ENCODE measurements at places on chromosomes 2 and 18.

DNA sequence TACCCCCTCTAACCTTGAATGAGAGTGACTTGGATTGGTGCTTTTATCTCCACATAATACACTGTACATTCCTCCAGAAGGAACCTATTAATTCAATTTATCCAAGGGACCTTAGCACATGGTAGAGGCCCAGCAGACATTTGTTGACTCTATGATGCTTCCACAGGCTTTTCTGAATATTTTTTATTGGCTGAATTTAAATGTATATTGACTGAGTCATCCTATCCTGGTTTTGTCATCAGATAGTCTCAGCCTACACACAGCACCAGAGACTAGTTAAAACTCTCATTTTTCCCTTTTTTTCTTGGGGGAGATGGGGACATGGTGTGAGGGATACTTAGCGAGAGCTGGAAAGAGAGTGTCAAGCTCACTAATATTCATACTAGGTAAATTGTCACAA, 101.6 kb downstream of the LRRC30 start:
- no peak for DNase-seq

DNA sequence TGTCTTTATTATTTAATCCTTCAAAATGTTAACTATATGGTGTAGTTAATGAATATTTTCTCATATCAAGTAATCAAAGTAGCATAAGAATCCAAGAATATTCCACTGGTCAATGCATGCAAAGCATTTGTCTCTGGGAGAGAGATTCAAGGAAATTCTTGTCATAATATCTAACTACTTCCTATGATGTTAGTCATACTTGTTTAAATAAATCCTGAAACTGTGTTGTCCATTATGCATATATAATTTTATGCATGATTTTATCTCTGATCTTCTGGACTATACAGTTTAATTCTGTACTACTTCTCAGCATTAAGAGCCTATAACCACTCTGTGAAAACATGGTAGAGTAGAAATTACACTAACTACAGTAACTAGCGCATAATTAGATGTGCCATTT, 388.3 kb downstream of the NR4A2 start:
- DNase-seq = no peak

GRCh38 chr2:172091000-172091641, 5.8 kb downstream of the DLX1 start:
- no peak for DNase-seq

- DNase-seq = no peak
These were observed 88.2 kb downstream of the GFPT1 start for GRCh38 chr2:69298862-69299261.

DNA sequence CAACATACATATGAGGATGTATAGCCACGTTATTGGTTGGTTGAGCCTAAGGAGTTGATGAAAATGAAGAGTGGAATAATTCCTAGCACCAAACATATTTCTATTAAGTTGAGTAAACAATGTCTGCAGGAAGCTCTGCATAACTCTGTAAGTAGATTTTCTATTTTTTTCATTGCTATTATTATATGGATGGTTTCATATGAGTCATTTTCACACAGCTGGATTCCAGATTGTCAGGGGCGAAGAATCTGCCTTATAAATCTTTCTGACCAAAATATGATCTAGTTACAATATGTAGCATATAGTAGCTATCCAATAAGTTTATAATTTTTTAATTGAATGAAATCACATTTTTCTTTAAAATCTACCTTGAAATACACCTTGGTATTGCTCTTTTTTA, 468.0 kb upstream of the PKDCC start:
- DNase-seq = no peak

GRCh38 chr2:238163481-238164198, 4.9 kb downstream of the ERFE start:
- DNase-seq = no peak

DNA sequence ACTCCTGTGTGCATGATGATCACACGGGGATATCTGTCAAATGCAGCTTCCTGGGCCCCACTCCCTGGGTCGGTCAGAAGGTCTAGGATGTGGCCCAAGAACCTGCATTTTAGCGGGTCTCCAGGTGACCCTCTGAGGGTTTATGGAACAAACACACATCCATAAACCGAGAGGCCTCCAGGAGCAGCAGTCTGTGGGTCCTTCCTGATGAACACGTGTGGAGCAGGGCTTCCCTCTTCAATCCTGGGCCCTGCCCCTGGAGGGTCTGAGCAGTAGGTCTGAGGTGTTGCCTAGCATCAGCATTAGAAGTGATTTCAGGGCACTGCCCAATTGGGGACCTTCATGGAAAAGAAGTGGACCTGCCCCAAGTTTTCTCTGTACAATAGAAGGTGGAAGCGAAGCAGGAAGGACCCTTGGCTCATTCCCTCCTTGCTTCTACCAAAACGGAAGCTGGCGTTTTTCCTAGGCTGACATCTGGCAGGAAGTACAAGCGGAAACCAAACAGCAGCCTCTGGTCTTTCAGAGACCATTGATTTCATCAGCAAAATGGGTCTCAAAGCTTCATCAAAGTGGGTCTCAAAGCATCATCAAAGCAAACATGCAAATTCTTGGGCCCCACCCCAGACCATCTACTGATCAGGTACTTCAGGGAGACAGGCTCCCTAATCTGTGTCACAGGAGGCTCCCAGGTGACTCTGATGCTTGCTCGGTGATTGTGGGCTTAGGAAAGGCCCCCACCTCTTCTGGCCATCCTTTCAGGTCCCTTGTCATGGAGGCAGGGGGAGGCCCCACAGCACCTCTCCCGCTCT, 30.7 kb downstream of the INO80C start:
- peak; percentile 45 for DNase-seq

DNA sequence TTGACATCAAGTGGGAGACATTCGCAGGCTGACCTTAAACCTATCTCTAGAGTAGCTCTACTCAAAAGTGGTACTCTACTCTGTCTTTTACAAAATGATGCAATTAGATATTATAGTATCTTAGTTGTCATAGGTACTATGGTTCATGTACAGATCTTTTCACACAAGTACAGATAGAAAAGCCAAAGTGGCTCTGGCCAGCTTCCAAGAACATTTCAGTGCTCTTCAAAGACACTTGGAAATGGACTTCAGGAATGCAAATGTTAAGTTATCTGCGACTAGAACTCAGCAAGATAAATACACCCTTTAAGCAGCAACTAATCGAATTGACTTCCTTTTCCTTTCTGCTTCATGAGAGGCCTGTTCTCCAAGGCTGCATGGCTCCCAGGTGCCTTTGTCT, 718.7 kb upstream of the FAM98A start:
- no peak for DNase-seq

DNA sequence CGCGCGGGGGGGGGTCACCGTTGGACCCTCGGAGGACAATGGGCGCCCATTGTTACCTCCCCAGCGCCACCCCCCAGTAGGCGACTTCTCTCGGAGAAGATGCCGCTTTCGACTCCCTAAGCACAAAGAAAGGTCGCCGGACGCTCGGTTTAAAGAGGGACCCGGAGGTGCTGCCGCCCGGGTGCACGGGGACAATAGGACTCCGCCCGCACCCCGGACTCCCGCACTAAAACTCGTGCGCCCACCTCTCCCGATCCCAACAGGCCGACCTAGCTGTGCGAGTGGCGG, 318 bp upstream of the CDC42EP3 start:
- DNase-seq = no peak

DNA sequence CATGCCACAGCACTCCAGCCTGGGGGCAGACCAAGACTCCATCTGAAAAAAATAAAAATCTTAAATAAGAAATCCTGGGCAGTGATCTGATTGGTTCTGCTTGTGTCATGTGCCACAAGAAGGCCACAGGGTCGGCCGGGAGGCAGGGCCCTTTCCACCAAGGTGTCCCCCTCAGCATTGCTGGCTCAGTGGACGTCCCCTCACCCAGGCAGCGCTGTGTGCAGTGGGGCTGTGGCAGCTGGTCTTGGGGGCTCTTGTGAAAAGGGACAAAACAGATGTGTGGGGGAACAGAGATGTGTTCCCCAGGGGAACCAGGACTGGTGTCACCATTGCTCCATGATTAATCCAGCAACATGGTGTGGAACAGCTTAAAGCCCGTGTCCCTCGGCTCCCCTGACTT, 60.5 kb downstream of the HS6ST1 start:
- DNase-seq = no peak

DNA sequence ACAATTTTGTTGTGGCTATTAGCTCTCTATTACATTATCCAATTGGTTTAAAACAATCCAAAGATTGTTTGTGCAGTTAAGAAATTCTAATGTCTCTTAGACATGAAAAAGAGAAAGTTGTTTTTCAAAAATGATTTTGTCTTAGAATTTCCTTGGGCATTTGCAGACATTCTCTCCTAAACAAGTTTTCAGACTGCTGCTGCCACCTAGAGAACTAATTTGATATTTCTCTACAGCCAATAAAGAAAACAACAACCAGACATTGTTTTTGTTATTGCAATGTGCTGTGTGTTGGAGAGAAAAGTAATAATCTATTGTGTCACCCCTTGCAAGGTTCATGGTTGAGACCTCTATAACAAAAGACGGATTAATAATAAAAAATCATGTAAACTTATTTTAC, 119.0 kb upstream of the SYT4 start:
- peak; percentile 13 for DNase-seq

GRCh38 chr18:3391704-3392466, 58.1 kb upstream of the TGIF1 start:
- DNase-seq = no peak

- DNase-seq = no peak
These were observed 87.4 kb upstream of the GLS start for GRCh38 chr2:190792956-190793888.

DNA sequence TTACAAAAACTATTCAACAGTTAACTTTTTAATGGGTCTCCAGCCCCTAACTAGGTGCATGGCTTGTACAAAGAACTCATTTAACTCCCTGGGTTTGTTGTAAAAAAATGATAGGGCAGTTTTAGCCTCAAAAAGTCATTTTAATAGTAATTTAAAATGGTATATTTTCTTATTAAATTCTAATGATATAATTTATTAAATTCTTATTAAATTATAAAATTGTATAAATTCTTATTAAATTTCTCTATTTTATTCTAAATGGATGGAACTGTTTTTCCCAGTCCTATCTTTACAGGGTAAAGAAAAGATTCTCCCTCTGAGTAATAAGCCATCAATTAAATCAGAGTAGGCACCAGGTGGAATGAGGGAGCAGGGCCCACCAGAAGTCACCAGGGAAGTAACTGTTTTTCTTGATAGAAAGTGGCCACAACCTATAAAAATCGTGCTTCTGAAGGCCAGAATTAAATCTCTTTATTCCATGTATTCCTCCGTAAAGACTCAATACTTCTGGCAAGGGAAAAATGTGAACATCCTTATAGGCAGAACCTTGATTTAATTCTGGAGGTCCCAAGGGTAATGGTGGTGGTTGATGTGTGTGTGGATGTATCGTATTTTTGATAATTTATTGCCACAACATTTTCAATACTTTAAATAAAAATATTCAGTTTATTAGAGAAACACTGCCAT, 814 bp downstream of the FKBP7 start:
- no peak for DNase-seq

- DNase-seq = no peak
These were observed 187.8 kb downstream of the KCNJ3 start for GRCh38 chr2:154886316-154886715.

GRCh38 chr2:231526341-231527090, 3.7 kb downstream of the NMUR1 start:
- DNase-seq = no peak

GRCh38 chr2:76639171-76639680, 883.0 kb downstream of the LRRTM4 start:
- DNase-seq = no peak

- DNase-seq = no peak
These were observed 293.6 kb upstream of the CCDC68 start for GRCh38 chr18:55252901-55253300.

GRCh38 chr18:32040936-32041335, 22.3 kb downstream of the RNF125 start:
- no peak for DNase-seq

GRCh38 chr18:7754725-7755181, 187.6 kb downstream of the PTPRM start:
- no peak for DNase-seq

DNA sequence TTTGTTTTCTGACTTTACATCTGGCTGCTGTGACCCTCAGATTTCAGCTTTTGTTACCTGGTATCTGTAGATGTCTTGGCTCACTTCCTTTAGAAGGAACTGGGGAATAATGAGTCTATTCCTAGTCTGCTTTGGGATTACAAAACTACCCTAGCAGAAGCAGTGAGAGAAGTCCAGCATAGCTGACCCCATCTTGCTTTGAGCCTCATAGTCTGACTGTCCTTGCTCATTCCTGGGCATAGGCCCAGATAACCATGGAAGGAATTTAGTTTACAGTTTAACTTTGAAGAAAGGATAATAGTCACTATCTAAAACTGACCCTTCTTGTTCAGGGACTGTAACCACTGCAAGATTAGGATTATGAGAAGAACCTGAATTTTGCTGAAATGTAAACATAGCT, 163.0 kb upstream of the HNMT start:
- DNase-seq = no peak

- DNase-seq = no peak
These were observed 417.1 kb downstream of the RAD51AP2 start for GRCh38 chr2:17101091-17101490.

GRCh38 chr2:166613226-166613625, 119.2 kb upstream of the SCN7A start:
- no peak for DNase-seq

- DNase-seq = peak; percentile 20
These were observed 732 bp upstream of the ANXA4 start for GRCh38 chr2:69741229-69741574.

DNA sequence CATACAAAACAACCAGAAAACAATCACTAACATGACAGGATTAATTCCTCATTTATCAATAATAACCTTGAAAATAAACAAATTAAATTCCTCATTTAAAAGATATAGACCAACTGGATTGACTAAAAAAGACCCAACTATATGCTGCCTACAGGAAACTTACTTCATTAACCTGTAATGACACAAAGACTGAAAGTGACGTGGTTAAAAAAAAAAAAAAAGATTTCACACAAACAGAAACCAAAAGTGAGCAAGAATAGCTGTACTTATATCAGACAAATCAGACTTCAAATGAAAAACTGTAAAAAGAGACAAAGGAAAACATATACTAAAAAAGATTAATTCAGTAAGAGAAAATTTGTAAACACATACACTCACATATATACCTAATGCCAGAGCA, 201.2 kb downstream of the CCDC178 start:
- DNase-seq = no peak

DNA sequence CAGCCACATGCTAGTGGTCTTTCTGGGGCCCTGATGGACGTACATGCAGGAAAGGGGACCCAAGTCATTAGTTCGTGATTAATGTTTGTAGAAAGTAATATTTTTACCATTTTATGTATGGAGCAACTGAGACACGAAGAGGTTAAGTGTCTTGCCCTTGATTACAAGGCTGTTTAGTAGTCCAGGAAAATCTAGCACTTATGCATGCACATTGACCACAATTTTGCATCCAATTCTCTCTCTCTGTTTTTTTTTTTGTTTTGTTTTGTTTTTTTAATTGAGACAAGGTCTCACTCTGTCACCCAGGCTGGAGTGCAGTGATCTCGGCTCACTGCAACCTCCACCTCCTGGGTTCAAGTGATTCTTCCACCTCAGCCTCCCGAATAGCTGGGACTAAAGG, 8.3 kb upstream of the GATA6 start:
- DNase-seq = no peak

GRCh38 chr2:238433941-238434845, 7.5 kb downstream of the ASB1 start:
- no peak for DNase-seq

GRCh38 chr2:55768991-55769390, 75.3 kb upstream of the PNPT1 start:
- no peak for DNase-seq

GRCh38 chr18:46069524-46069923, 2.5 kb downstream of the PSTPIP2 start:
- no peak for DNase-seq

GRCh38 chr2:64139956-64140355, 4.3 kb downstream of the PELI1 start:
- no peak for DNase-seq
